RPMI7951 (cell line): ENCODE measurements at places on chromosomes 11 and 22. TPM values are rescaled to one million over a fixed set of nuclear protein-coding genes. Genes with fewer than 3 reads are reported as not detected.

DNA sequence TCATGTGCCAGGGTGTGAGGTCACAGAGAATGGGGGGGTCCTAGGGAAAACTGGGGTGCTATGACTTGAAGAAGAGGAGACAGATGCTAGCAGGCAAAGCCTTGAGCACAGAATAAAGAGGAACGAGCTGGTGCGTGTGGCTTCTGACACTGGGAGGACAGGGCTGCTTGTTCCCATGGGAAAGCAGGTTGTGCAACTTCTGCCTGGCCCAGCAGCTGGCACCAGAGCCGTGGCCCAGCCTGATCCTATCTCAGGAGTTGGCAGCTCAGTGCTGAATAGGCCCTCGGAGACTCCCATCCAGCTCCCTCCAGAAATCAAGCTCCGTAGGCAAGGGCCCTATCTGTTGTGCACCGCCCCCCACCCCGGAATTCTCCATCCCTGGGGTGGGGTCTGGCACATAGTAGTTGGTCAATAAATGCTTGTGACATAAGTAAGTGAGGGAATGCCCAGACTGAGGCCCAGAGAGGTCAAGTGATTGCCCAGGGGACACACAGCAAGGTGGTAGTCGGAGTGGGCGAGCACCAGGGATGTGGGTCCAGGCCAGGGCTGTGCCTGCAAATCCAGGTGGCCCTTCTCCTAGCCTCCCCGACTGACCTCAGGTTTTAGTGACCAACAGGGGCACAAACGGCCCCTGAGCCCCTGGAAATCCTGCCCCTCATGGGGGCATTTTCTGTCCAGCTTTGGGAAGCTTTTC is 19.5 kb upstream of the FADD start:
- DNase-seq: no peak

DNA sequence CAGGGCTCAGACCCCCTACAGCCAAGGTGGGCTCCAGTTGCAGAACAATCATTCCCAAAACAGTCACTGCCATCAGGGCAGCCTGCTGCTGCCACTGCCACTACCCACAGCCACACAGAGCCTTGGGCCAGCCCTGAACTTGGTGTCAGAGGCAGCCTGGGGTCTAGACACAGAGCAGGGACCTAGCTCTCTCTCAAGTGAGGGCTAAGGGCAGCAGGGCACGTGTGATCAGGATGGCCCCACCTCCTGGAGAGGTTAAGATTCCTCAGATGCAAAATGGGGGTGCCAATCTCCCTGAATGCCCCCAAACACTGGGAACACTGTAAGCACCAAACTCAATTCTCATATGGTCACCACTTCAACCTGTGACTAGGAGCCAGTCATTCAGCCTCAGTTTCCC is 15.6 kb downstream of the CABP7 start:
- no peak for DNase-seq

DNA sequence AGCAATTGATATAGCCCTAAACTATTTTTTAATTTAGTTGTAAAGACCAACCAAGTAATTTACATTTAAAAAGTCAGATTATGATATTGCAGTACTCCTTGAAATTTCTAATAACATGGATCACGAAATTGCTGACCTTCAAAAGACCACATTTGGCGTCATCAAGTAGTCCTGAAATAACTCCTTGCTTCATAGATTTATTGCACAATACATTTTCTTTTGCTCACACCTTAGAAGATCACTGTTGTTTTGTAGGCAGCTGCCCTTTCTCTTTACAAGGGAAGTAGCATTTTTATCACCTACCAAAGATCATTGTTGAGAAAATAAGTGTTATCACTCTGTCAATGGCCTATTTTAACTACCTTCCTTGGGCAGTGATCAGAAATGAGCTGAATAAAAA is 815.8 kb downstream of the METTL15 start:
- DNase-seq: no peak

DNA sequence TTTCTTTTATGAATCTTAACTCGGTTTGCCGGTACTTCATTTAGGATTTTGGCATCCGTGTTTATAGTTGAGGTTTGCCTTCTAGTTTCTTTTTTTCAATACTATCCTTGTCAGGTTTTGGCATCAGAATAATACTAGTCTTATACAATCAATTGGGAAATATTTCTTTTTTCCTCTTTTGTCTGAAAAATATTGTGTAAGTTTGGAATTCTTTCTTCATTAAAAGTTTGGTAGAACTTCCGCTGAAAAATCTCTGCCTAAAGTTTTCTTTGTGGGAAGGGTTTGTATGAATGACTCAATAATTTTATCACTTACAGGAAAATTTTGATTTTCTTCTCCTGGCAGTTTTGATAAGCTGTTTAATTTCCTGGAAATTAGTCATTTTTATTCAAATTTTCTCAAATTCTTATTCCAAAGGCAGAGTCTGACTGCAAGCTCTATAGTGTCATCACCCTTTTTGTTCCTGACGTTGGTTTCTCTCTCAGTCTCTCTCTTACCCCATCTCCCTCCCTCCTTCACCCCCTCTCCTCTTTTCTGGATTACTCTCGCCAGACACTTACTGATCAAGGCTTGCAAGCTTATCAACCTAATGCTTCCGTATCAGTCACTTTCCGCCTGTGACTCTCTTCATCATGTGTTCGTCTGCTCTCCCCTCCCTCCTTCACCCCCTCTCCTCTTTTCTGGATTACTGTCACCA is 555.7 kb downstream of the TBC1D22A start:
- no peak for DNase-seq

The USP2 gene
- 0.24 and 0.49 TPM in 2 replicates for total RNA-seq

- DNase-seq: peak; percentile 73
Measured at GRCh38 chr11:117232092-117232878, at the start of gene RNF214. TSS of gene RNF214 (plus strand) at chr11:117232671. CDS start at chr11:117234273, 1,602 bp downstream.

- DNase-seq: no peak
Measured at GRCh38 chr22:45103756-45104155, 60.0 kb upstream of the NUP50 start.

DNA sequence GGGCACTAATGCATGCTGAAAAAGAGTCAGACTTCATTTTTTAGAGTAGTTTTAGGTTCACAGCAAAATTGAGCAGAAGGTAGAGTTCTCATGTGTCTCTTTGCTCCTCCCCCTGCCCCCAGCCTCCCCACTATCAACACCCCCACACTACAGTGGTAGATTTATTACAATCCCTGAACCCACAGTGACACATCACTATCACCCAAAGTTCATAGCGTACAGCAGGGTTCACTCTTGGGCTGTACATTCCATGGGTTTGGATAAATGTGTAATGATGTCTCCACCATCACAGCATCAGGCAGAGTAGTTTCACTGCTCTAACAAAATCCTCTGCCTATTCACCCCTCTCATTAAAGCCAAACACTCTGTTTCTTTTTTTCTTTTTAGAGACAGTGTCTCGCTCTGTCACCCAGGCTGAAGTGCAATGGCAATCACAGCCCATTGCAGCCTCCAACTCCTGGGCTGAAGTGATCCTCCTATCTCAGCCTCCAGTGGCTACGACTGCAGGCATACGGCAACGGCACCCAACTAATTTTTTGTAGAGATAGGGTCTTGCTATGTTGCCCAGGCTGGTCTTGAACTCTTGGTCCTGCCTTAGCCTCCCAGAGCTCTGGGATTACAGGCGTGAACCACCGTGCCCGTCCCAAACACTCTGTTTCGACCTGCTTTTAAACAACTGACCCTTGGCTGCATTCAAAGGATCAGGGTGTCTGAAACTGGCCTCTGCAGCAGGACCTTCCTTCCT is 4.1 kb downstream of the BEST1 start:
- DNase-seq: peak; percentile 38

The MMP27 gene
- not detected in 2 replicates for total RNA-seq

The MUC6 gene
- total RNA-seq: under 0.01 and 0.10 TPM in 2 replicates

The OR5M11 gene
- not detected in 2 replicates for total RNA-seq

- DNase-seq: peak; percentile 93
Measured at GRCh38 chr11:122661182-122661945, 5.8 kb downstream of the UBASH3B start.

- no peak for DNase-seq
Measured at GRCh38 chr11:60129853-60130252, 41.4 kb downstream of the MS4A2 start.

- DNase-seq: no peak
Measured at GRCh38 chr11:95961758-95962157, 37.9 kb upstream of the MTMR2 start.

DNA sequence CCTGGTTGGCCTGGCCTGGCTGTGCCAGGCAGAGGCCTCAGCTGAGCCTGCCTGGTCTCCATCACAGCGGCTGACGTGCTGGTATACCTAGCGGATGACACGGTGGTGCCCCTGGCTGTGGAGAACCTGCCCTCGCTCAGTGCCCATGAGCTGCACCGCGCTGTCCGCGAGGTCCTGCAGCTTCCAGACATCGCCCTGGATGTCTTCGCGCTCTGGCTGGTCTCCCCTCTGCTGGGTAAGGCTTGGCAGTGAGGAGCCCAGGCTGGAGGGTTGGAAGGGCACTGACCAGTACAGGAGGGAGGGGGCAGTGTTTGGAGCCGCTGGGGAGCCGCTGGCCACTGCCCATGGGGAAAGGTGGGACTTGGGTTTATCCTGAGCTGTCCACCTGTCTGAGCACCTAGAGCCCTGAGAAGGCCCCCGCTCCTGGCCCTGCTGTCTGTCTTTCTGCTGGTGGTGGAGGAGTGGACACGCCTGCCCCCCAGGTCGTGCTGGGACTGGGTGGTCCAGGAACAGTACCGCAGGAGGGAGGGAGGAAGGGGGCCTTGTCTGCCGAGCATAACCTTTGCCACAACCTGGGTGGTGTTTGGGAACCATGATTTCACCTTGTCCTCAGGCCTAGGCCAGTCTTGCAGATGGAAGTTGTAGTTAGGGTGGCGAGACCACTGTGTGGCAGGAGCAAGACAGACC is 3.0 kb downstream of the FRMD8 start:
- DNase-seq: no peak

- no peak for DNase-seq
Measured at GRCh38 chr11:63610604-63611394, 3.4 kb downstream of the PLAAT3 start.

The MPZL2 gene
- total RNA-seq: 0.72 TPM in 1 of 2 replicates, not detected in the other

DNA sequence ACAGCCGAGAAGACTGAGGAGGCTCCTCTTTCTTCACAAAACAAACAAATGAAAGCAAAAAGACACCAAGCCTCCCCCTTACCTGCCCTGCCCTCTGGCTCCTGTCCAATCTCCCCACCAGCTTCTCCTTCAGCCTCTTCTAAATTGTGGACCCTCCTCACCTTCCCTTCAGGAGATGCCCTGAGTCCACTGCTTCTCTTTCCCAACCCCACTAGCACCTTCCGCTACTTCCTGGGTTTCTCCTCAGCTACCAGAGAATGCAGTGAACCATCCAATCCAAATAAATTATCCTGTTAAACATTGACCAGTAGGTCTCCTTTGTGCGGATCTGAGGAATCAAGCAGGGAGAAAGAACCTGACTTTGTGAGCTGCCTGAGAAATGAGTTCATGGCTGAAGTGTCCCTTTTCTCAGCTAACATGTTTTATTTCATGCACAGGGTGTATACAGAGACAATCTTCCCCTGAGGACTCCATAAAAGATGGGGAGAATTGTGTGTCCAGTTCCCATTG is 63.2 kb upstream of the VPREB1 start:
- DNase-seq: no peak

GRCh38 chr11:47913529-47914244 is 65.5 kb upstream of the NUP160 start:
- no peak for DNase-seq

DNA sequence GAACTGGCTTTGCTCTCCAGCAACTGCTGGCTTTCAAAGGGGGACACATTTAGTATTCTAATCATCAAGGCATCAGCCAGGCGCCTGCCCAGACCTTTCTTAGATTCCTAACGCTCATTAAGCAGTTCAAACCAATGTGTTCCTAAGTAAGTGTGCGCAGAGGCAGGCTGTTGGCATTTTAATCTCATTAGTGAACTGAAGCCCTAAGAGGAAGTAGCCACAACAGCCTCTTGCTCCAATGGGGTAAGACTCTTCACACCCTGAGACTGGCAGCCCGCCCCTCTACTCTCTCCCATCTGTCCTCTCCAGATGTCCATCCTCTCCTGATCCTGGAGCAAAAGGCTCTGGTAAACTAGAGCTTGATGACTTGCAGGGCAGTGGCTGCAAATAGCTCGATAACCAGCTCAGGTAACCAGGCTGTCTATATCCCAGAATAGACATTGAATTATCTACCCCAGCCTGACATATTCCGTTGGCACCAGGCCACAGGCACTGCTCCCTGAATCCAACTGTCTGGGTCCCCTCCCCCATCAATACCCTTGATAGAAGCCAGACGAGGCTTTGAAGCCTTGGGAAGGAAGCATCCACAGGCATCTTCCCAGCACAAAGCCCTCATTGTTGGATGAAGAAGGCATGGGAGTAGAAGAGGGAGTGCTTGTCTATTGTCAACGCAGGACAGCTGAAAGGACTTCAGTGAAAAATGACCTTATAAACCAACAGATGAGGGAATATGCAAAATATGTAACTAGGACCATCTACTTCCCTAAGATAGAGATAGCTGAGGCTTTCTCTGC is 321.1 kb downstream of the TENM4 start:
- DNase-seq: peak; percentile 53

The P2RX6 gene
- 7.8 and 10.6 TPM in 2 replicates for total RNA-seq

The SPI1 gene
- total RNA-seq: not detected in 2 replicates

GRCh38 chr11:117722082-117722481 is 74.9 kb downstream of the DSCAML1 start:
- no peak for DNase-seq

The KRTAP5-3 gene
- total RNA-seq: not detected in 2 replicates

DNA sequence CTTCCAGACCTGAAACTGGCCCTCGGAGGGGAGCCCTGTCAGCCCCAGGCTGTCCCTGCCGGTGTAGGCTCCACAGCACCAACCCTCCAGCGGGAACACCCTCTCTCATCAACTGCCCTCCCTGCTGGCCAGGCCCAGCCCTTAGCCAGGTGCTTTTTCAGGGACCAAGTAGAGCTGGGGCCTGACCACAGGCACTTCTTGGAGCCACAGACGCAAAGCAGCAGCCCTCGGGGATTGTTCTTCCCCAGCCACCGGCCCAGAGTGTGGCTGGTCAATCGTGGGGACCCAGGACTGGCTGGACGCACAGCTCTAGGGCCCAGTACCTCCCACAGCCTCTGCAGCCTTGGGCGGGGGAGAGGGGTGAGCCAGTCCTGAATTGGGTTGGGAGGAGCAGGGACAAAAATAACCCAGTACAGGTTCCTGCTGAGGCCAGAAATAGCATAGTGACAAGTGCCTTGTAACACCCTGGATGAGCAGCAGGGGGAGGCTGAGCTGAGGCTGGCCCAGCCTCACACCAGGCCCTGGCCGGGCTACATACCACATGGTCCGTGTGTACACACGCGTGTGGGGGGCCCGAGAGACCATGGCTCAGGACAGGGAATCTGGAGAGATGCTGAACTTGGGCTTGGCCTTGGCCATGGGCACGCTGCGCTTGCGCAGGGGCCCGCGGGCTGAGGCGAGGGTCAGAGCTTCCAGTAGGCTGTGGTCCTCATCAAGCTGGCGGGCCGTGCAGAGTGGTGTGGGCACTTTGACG is 2.0 kb downstream of the KCNJ11 start:
- DNase-seq: peak; percentile 12

The FAR1 gene
- total RNA-seq: 39.0 and 44.7 TPM in 2 replicates

The TYR gene
- total RNA-seq: 2.0 and 2.3 TPM in 2 replicates

GRCh38 chr11:63165706-63166310 is 21.8 kb upstream of the SLC22A24 start:
- peak; percentile 17 for DNase-seq
